Activated T-cell treated with anti-CD3 and anti-CD28 coated beads, Interleukin-2, amount 50 U/mL, for 4 hours (primary cell): ENCODE measurements at places on chromosomes 16 and 17.

GRCh38 chr17:80361495-80362220 is 53.3 kb upstream of the ENDOV start:
- no peak for DNase-seq

GRCh38 chr17:77723071-77723908 is 235.2 kb upstream of the TNRC6C start:
- no peak for DNase-seq

- no peak for DNase-seq
Observed at GRCh38 chr16:25027781-25028180, 12.6 kb upstream of the ARHGAP17 start.

DNA sequence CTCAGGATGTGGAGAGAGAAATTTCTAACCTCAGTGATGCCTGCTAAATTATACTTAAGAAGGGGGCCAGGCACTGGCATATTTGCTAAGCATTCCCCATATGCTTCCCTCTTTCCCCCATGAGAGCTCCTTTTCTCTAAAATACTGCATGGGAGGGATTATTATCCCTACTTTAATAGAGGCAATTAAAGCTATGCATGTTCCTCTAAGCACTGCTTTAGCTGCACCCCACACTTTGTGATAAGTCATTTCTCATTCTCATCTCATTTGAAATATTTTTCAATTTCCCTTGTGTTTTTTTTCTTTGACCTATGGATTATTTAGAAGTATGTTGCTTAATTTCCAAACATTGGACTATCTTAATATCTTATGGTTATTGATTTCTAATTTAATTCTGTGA is 72.1 kb upstream of the CIBAR2 start:
- DNase-seq, result no peak

- DNase-seq, result no peak
Observed at GRCh38 chr16:70694868-70695218, 9.0 kb upstream of the MTSS2 start.

DNA sequence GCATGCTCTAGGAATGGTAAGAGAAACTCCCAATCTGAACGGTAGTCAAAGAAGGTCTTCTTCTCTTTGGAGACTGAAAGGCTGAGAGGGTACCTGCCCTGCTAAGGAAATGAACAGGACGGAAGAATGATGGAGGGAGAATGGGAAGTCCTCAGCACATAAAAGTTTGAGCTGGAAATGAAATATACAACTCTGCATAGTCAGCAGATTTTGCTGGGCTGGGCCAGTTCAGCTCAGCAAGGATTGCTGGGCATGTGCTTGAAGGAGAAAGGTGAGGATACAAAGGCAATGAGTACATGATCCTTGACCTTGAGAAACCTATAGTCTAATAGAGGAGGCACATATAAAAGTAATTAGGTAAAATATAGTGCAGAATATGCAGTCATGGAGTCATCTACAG is 669.3 kb downstream of the MAF start:
- no peak for DNase-seq

DNA sequence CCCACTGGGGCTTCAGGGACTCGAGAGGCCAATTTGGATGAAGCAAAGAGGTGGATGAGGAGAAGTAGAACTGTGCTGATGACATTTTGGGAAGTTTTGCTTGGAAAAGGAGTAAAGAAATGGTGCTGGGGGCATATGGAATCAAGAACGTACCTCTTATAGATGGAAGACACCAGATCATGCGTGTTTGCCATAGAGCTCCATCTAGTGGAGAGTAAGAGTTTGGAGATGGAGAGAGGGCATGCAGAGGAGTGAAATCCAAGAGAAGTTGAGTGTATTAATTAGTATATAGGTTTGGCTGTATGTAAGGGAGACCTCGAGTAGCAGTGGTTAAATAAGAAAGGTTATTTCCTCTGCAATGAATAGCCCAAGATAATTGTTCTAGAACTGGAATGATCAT is 56.0 kb downstream of the SHISA6 start:
- no peak for DNase-seq

GRCh38 chr16:10522966-10523365 is 57.4 kb downstream of the EMP2 start:
- no peak for DNase-seq

DNA sequence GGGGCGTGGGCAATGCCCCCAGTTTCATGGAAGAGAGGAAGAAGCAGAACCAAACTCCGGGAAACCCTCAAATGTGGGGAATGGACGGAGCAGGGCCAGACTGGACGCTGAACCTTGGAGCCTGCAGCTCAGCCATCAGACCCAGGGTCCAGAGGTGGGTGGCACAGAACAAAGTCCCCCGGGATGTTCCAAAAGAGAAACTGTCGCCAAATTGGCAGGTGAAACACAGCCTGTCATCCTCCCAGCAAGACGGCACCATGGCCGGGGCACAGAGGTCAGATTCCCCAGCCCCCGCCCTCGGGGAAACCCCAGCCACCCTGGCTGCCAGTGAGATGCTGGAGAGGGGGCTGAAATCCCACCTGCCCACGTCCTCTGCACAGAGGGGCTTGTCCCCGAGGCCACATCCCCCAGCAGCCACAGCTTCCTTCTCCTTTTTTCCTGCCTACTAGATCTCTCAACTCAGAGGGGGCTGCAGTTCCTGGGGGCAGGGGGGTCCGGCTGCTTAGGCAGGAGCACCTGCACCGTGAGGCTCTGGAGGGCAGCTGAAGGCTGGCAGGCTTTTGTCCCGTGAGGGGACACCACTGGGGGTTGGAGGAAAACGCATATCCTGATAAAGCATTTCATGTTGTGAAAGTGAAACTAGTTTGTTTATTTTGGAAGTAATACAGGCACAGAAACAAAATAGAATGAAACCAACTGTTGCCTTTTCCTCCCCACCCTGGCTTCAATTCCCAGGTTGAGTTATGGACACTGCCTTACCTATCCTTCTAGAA is 1.2 kb upstream of the SECTM1 start:
- no peak for DNase-seq
